ENCODE measurements at places on chromosomes 5 and 9.

DNA sequence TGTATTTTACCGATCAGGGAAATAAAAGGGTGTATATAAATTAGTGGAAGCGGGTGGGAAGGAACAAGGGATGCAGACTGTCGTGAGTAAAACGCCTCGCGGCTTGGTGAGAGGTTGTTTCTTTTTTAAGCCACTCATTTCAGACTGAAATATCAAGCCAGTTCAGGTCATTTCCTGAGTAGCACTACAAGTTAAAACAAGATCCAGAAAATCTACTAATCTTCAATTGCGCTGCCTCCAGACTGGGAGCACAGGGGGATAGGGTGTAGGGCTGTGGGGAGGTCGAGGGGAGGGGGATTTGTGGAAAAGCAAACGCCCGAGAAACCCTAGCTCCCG, 140.8 kb downstream of the TSSK1B start:
- DNase-seq, result no peak

GRCh38 chr5:23314827-23315226, 192.6 kb upstream of the PRDM9 start:
- DNase-seq, result no peak

- DNase-seq, result no peak
These were observed 14.6 kb upstream of the CFAP95 start for GRCh38 chr9:69805962-69806515.

GRCh38 chr9:98806394-98807035, 955 bp upstream of the GALNT12 start:
- DNase-seq, result no peak

- no peak for DNase-seq
These were observed 20.9 kb upstream of the DPYSL3 start for GRCh38 chr5:147530530-147531389.

DNA sequence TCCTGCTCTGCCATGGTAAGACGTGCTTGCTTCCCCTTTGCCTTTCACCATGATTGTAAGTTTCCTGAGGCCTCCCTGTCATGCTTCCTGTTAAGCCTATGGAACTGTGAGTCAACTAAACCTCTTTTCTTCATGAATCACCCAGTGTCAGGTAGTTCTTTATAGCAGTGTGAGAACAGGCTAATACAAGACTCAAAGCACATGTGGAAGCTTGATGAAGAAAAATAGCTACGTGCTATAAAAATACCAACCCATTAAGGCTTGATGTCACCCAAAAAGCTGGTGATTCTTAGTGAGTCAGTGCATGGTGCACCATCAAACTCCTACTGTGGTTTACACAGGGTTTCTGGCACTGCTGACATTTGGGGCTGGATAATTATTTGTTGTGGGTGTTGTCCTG, 332.2 kb downstream of the TMEM167A start:
- no peak for DNase-seq

GRCh38 chr9:7756088-7756487, 43.5 kb downstream of the DMAC1 start:
- no peak for DNase-seq

DNA sequence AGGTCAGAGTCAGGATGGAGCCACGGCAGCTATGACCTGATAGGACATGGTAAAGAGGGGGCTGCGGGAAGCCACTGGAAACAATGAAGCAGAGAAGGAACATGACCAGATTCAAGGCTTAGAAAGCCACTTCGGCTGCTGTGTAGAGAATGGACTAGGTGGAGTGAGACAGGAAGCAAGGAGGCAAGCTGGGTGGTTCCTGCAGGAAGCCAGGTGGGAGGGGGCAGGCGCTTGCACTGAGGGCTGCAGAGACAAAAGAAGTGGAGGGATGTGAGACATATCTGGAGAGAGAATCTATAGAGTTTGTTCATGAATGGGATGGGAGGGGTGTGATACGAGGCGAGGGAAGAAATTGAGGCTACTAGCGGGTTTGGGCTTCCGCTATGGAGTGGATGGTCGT, 19.0 kb upstream of the N4BP3 start:
- DNase-seq, result no peak

DNA sequence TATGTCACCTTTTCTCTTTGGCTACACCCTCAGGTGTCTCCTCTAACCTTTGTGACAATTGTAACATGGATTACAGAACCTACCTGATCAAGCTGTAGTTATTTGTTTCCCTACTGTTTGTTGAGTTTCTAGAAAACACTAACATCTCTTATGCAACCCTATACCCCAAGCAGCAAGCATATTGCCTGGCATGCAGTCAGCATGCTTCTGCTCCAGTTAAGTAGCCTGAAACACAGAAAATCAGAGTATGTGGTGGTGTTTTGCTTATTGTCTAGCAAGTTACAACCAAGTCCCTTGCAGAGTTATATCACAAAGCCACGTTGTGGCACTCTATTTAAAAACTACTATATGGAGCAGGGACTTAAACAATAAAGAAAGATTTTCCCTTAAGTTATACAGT, 131.1 kb downstream of the CDH12 start:
- DNase-seq, result no peak

GRCh38 chr5:151158287-151158661, 695 bp upstream of the ANXA6 start:
- no peak for DNase-seq

- DNase-seq, result no peak
These were observed 44.3 kb upstream of the DENND4C start for GRCh38 chr9:19186232-19186631.

- no peak for DNase-seq
These were observed 173.7 kb downstream of the GABRB2 start for GRCh38 chr5:161372682-161373344.

GRCh38 chr9:111842313-111842712, 47.6 kb upstream of the SHOC1 start:
- DNase-seq, result no peak

DNA sequence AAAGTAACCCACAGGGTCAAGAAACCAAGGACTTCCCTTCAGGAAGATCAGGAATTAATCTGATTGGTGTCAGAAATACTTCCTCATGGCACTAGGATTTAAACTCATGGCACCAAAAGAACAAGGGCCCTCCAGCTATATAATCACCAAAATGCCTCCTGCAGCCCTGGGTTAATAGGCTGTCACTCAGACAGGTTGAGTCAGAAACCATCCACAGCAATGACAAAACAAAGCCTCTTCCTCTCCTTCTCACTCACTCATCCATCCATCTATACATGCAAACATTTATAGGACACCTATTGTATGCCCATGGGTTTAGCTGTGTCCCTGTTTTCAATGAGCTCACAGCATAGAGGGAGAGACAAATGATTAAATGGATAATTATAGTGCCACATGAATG, 62.5 kb upstream of the SPOCK1 start:
- DNase-seq, result no peak

GRCh38 chr9:109063760-109064159, 50.5 kb upstream of the CTNNAL1 start:
- no peak for DNase-seq

DNA sequence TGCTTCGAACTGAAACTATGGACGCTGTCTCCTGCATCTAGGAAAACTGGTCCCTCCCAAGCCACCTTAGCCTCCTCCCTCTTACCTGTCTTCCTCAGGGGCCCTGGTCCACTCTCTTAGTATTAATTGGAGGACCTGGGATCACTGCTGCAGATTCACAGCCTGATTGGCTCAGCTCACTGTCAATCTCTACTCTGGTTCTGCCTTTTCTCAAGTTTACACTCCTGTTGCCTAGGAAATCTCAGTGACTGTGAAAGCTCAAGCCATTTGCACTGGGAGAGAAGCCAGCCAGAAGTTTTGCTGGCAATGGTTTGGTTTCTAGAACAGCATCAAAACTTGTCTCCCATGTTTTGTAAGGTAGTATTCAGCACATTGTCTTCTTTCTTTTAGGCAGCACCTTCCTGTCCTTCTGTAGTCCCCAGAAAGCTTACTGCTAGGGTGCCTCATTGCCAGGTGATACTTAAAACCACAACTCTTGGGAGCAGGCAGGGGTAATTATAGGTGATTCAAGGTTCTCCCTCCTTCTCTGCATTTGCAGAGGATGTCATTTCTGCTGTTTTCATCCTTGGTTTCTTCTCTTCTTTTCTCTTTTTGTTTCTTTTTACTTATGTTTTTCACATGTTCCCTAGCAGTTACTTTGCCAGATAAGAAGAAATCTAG, at the start of gene CAPSL:
TSS of gene CAPSL (minus strand) at position 55 of the 660 bp plus-strand sequence. CDS start 17,502 bp downstream, outside the sequence.
- DNase-seq, result no peak

DNA sequence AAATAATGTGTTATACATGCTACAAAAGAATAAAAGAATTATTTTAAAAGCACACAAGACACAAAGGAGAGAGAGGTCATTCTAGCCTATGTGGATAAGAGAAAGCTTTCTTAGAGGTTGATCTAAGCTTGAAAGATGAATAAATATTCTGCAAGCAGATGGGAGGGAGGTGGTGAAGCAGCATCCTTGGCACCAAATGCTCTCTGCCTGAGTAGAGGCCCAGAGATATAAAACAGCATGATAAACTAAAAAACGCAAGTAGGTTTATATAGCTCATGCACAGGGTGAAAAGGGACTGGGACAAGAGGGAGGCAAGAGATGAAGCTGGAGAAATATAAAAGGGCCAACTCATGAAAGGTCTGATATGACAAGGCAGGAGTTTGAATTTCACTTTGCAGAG, 283.2 kb upstream of the POU5F2 start:
- no peak for DNase-seq

GRCh38 chr5:109762821-109763220, 73.1 kb downstream of the MAN2A1 start:
- DNase-seq, result no peak

- no peak for DNase-seq
These were observed 1.2 kb upstream of the GPBP1 start for GRCh38 chr5:57172466-57173318.

DNA sequence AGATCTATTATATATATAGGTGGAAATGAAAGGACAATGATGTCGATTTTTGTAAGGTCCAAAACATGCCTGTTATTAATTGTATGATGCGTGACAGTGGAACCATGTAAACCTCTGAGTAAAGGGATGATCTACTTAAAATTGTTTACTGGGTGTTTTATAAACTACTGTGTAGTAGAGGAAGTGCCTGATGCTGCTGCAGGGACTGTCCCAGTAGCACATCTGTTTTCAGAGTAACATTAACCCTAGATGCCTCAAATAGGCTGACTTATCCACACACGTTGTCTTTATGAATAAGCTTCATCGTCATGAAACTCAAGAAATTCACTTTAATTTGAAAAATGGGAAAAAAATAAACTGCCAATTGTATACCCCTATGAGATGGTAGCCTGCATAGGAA, 1.7 kb downstream of the CAMK4 start:
- no peak for DNase-seq

- peak; percentile 73 for DNase-seq
These were observed at the start of gene SHB for GRCh38 chr9:38068701-38069628. Gene SHB (minus strand): TSS chr9:38069227. CDS start chr9:38068645, 582 bp downstream.

- DNase-seq, result no peak
These were observed 214.4 kb upstream of the ELL2 start for GRCh38 chr5:96176022-96176421.

DNA sequence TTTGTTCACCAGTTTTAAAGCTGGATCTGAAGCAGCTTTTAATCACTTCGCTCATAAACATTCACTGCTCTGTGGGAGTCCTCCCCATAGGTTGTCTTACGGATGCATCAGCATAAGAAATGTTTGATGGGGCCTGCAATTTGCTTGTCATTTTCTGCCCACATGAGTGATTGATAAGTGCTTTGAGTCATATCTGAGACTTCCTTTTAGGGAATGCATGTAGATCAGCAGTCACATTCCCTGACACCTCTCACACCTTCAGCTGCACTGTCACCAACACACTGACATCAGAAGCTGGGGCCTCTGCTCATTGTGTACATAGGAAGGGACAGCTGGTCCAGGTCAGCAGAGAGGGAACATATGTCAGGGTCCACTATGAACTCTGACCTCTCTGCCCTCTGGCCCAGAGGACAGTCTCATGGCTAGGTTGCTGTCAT, 84.1 kb upstream of the SPATA31D4 start:
- DNase-seq, result no peak

DNA sequence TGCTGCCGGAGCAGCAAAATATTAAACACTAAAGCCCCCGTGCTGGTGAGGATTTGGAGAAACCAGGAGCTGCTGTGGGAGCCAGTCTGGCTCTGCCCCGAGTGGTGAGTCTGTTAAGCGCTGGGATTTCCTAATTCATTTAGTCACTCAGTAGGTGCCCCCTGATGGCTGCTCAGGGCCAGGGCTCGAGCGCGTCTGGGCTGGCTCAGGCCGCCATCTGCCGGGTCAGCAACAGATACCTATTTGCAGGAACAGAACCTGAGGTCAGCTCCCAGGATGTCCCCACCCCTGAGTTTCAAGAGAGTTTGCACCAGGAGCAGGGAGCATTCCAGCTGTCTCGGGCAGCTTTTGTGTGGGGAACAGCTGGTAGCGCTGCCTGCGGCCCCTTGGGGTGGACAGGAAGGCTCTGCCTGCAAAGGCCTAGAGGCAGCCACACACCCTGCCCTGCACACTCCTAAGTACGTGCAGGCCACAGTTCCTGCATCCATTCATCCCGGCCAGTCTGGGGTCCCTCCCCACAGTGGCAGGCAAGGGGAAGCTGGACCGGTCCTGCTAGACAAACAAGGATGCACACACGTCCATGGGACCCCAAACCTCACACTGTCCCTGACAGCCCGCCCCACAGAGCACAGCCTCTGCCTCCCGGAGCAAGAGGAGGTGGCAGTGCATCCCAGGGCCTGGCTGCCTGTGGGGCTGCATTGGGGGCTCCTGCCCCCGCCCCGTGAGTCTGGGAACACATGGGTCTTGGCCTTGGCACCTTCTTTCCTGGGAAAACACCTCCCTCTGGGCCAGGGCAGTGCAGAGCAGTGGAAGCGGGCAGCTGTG, 83.7 kb downstream of the ADAMTS2 start:
- DNase-seq, result no peak

DNA sequence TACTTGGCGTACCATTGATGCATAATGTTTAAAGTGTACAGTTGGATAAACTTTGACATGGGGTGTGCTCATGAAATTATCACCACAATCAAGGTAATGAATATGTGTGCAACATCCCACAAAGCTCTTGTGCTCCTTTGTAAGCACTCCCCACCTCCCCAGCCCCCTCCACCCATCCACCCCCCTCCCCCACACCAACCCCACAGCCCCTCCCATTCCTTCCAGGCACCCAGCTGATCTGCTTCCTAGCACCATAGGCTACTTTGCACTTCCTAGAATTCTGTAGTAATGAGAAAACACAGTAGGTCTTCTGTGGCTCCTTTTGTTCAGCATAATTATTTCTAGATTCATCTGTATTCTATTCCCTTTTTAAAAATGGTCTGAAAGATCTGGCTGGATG, 24.5 kb downstream of the FGD3 start:
- no peak for DNase-seq

GRCh38 chr5:6379246-6379645, 899 bp upstream of the MED10 start:
- DNase-seq, result no peak
